ENCODE measurements at places on chromosomes 4 and X. TPM values are rescaled to one million over a fixed set of nuclear protein-coding genes. Genes with fewer than 3 reads are reported as not detected.
A peak's percentile ranks its signal among the peaks of the same experiment; 100 is the strongest.

Gene DUSP21
- not detected for polyA plus RNA-seq

Gene ATOH1
- not detected for polyA plus RNA-seq

Gene DTHD1
- not detected for polyA plus RNA-seq

Gene NSUN7
- polyA plus RNA-seq = 0.03 TPM

Gene GAGE12J
- polyA plus RNA-seq = not detected

Gene RTL9
- polyA plus RNA-seq = not detected

Gene ARHGAP36
- polyA plus RNA-seq = not detected

Gene CXCL8
- 3.4 TPM for polyA plus RNA-seq

Gene PARM1
- polyA plus RNA-seq = 0.02 TPM

DNA sequence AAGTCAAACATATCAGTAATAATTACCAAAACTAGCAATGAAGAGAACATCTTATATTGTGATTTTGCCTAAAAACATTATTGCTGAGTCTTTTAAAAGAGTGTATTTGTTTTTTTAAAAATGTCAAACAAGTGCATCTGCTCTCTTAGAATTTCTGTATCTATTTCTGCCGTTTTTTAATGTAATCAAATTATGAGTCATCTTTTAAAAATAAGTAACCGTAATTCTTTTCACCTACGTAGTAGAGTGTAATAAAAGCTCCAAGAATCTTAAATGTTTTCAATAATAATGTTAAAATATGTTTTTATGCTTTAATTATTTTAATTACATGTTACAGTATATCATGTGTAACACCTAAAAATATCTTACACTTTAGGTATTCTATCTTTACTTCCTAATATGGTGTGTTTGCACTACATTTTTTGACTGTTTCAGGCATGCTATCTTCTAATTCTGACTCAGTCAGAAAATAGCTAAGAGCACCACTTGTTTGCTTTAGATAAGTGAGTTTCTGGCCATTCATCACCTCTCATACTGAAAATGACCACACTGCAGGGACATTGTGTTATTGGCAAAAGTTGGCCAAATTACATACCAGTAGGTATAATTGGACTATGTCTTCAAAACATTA is 368.5 kb downstream of the PCDH7 start:
- H3K4me3 ChIP-seq = no peak overlapping the region
- DNase-seq = peak; percentile 85
- no peaks in the 10 kb centered on the region for H3K36me3 ChIP-seq
- H3K27ac ChIP-seq = peak overlapping the region; percentile 76

- DNase-seq = no peak
- no peaks in the 10 kb centered on the region for H3K36me3 ChIP-seq
- H3K27ac ChIP-seq = no peak overlapping the region
- no peaks in the 10 kb centered on the region for H3K27me3 ChIP-seq
Observed at GRCh38 chr4:78682070-78682469, 94.1 kb upstream of the BMP2K start.

GRCh38 chr4:127920521-127920920 is 39.8 kb downstream of the PLK4 start:
- no peaks in the 10 kb centered on the region for H3K27me3 ChIP-seq
- no peak overlapping the region for H3K27ac ChIP-seq
- H3K36me3 ChIP-seq = no peaks in the 10 kb centered on the region
- no peak overlapping the region for H3K4me3 ChIP-seq
- DNase-seq = no peak

- no peak for DNase-seq
Observed at GRCh38 chrX:33949300-33949699, 182.8 kb downstream of the FAM47A start.

- no peaks in the 10 kb centered on the region for H3K36me3 ChIP-seq
- peaks cover 33% of the 10 kb centered on the region for H3K4me1 ChIP-seq
- peak overlapping the region; percentile 80 for H3K27ac ChIP-seq
- no peak overlapping the region for H3K4me3 ChIP-seq
Observed at GRCh38 chr4:42411803-42412202, 14.5 kb downstream of the SHISA3 start.

- H3K4me1 ChIP-seq = no peaks in the 10 kb centered on the region
- no peaks in the 10 kb centered on the region for H3K27me3 ChIP-seq
- H3K36me3 ChIP-seq = no peaks in the 10 kb centered on the region
- no peak overlapping the region for H3K4me3 ChIP-seq
- no peak for DNase-seq
- no peak overlapping the region for H3K27ac ChIP-seq
Observed at GRCh38 chrX:19840899-19841648, 46.3 kb downstream of the SH3KBP1 start.

DNA sequence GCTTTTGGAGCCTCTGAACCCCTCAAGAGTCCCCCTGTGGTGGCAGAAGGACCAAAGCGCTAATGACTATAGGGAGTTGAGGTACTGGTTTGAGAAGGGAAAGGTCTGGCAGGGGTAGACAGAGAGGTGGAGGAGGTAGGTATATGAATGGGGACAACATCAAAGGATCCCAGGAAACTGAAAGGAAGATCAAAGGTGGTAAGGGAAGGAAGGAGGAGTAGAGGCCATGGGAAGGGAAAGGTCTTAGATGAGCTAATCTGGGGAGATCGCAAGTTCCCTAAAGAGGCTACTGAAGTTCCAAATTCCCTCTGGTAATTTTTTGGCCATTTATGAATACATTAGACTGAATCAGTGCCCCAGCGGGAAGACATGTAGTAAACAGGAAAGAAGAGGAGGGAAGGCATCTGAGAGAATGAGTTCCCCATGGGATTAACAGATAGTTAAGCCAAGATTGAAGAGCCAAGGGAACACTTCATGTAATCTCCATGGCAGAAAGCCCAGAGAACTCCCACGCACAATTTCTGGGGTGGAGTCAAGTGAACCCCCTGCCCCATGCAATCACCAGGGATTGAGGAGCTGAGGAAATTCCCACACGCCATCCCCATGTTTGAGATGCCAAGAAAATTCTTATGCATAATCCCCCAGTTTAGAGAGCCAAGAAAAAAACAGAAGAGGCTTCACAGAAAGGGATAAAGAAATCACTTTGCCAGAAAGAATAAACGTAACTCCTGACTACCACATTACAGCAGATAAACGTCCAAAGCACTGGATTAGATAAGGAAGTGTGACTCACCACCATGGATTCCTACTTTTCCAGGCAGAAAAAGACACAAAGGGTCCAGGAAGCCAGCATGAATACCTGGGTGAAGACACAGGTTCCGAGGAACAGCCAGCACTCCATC is 25.8 kb downstream of the ZNF630 start:
- DNase-seq = peak; percentile 43
- H3K4me1 ChIP-seq = peaks cover 13% of the 10 kb centered on the region
- no peak overlapping the region for H3K4me3 ChIP-seq
- no peaks in the 10 kb centered on the region for H3K36me3 ChIP-seq
- no peaks in the 10 kb centered on the region for H3K27me3 ChIP-seq
- H3K27ac ChIP-seq = no peak overlapping the region

DNA sequence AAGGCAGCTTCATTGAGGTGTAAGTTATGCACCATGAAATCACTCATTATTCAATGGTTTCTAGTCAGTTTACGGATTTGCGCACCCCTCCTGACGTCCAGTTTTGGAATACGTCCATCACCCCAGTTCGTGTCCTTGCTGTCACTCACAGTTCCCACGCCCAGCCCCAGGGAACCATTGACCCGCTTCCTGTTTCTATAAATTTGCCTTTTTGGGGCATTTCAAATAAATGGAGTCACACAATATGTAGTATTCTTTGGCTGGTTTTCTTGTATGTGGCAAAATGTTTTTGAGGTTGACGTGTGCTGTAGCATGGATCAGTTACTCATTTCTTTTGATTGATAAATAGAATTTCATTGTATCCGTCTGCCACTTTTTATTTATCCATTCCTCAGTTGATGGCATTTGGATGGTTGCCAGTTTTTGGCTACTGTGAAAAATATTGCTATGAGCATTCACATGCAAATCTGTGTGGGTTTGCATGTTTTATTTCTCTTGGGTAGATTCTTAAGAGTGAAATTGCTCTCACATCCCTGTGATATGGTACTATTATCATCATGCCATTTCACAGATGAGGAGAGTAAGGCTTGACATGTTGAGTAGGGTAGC is 18.4 kb upstream of the SORCS2 start:
- DNase-seq = no peak
- H3K36me3 ChIP-seq = no peaks in the 10 kb centered on the region
- no peaks in the 10 kb centered on the region for H3K27me3 ChIP-seq
- H3K27ac ChIP-seq = no peak overlapping the region
- H3K4me3 ChIP-seq = no peak overlapping the region

DNA sequence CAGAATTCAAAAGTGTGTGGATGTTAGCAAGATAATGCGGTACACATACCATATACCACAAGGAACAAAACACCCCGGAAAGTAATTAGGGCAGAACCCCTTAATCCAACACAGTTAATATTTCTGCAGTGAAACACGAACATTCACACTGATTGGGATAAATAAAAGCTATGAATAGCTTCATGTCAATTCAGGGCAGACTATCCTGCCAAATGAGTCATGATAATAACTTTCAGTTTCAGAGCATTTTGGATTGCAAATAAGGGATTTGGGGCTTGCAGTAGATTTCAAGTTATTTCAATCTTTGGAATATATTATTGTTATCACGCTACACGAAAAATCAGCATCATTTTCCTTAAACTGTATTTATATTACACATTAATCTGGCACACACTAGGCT is 24.3 kb downstream of the IRF2 start:
- no peaks in the 10 kb centered on the region for H3K36me3 ChIP-seq
- no peaks in the 10 kb centered on the region for H3K27me3 ChIP-seq
- DNase-seq = peak; percentile 46
- H3K4me1 ChIP-seq = peaks cover 31% of the 10 kb centered on the region
- H3K27ac ChIP-seq = no peak overlapping the region

- no peaks in the 10 kb centered on the region for H3K4me1 ChIP-seq
- DNase-seq = no peak
- no peak overlapping the region for H3K4me3 ChIP-seq
- no peaks in the 10 kb centered on the region for H3K27me3 ChIP-seq
- H3K27ac ChIP-seq = no peak overlapping the region
- no peaks in the 10 kb centered on the region for H3K36me3 ChIP-seq
Observed at GRCh38 chrX:9897761-9898161, 69.4 kb upstream of the CLDN34 start.

DNA sequence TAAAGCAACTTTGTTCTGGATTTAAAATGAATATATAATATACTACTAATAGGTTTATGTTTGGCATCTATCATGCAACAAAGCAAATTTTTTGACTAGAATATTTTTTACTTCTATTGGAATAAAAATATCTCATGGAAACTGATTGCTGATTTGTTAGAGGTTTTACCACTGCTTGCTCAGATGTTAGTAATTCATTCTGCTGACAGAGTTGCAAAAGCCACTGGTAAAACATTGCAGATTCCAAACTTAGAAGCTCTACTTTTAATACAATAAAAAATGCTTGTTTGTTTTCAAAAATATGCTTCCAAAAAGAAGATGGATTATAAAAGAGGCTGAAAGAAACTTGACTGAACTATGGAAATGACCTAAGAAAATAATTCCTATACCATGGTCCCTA is 795.2 kb downstream of the PCDH18 start:
- peaks cover 4% of the 10 kb centered on the region for H3K4me1 ChIP-seq
- H3K36me3 ChIP-seq = no peaks in the 10 kb centered on the region
- no peaks in the 10 kb centered on the region for H3K27me3 ChIP-seq
- no peak for DNase-seq

DNA sequence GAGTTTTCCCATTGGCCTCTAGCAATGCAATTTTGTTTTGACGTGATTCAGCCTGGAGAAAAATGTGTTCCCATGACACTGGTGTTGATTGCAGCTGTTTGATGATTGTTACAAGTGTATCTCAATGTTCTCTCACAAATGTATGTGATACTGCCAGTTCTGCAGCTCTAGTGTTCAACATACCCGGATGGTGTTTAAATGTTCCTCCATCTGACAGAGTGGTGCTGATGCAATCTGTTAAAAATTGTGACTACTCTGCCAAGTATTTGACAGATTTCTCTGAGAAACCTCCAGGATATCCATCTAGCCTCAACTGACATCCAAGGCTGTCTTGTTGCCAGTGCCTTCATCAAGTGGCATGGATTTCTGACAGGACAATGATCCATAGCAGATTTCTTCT is 657.2 kb upstream of the DIAPH2 start:
- no peak for DNase-seq
- H3K36me3 ChIP-seq = no peaks in the 10 kb centered on the region
- no peaks in the 10 kb centered on the region for H3K27me3 ChIP-seq
- H3K27ac ChIP-seq = no peak overlapping the region
- no peaks in the 10 kb centered on the region for H3K4me1 ChIP-seq

GRCh38 chr4:153155686-153156085 is 48.6 kb upstream of the TRIM2 start:
- no peak overlapping the region for H3K27ac ChIP-seq
- H3K4me3 ChIP-seq = no peak overlapping the region
- peaks cover 28% of the 10 kb centered on the region for H3K4me1 ChIP-seq
- no peaks in the 10 kb centered on the region for H3K36me3 ChIP-seq

DNA sequence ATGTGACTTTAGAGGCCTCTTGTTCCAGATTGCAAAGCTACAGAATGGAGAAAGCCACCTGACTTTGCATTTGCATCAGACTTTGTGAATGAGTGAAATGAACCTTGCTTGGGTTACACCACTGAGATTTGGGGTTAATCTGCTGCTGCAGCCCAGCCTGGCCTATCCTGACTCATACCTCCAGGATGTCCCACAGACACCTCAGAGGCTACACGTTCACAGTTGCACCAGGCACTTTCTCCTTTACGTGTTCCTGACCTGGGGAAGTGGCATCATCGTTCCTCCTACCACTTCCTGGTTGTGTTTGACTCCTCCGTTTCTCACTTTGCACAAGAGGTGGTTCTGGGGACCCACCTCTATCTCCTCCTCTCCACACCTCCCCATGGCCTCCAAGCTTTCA is 9.2 kb upstream of the SORCS2 start:
- H3K36me3 ChIP-seq = no peaks in the 10 kb centered on the region
- no peak for DNase-seq
- H3K27me3 ChIP-seq = no peaks in the 10 kb centered on the region
- H3K4me1 ChIP-seq = no peaks in the 10 kb centered on the region
- H3K4me3 ChIP-seq = no peak overlapping the region

- no peaks in the 10 kb centered on the region for H3K36me3 ChIP-seq
- no peak overlapping the region for H3K27ac ChIP-seq
- DNase-seq = no peak
- no peaks in the 10 kb centered on the region for H3K27me3 ChIP-seq
- no peaks in the 10 kb centered on the region for H3K4me1 ChIP-seq
Observed at GRCh38 chr4:80619070-80619674, 283.6 kb downstream of the CFAP299 start.

- H3K27ac ChIP-seq = no peak overlapping the region
- no peaks in the 10 kb centered on the region for H3K36me3 ChIP-seq
- peaks cover 40% of the 10 kb centered on the region for H3K4me1 ChIP-seq
- H3K27me3 ChIP-seq = no peaks in the 10 kb centered on the region
- DNase-seq = no peak
Observed at GRCh38 chrX:70480660-70481018, 36.0 kb downstream of the DLG3 start.

- no peak overlapping the region for H3K4me3 ChIP-seq
- no peaks in the 10 kb centered on the region for H3K4me1 ChIP-seq
- no peak overlapping the region for H3K27ac ChIP-seq
Observed at GRCh38 chr4:98720871-98721480, 62.6 kb upstream of the TSPAN5 start.

- no peak overlapping the region for H3K27ac ChIP-seq
- H3K4me3 ChIP-seq = no peak overlapping the region
- H3K4me1 ChIP-seq = no peaks in the 10 kb centered on the region
- no peaks in the 10 kb centered on the region for H3K27me3 ChIP-seq
- DNase-seq = no peak
Observed at GRCh38 chr4:109010521-109010920, 247.7 kb upstream of the ETNPPL start.

GRCh38 chr4:105840426-105841174 is 54.7 kb upstream of the NPNT start:
- H3K4me3 ChIP-seq = no peak overlapping the region
- DNase-seq = no peak
- no peak overlapping the region for H3K27ac ChIP-seq
- H3K36me3 ChIP-seq = no peaks in the 10 kb centered on the region
- H3K27me3 ChIP-seq = no peaks in the 10 kb centered on the region
- no peaks in the 10 kb centered on the region for H3K4me1 ChIP-seq

Measured in endothelial cell of umbilical vein (primary cell).